ENCODE measurements at places on chromosomes 6 and 20.

DNA sequence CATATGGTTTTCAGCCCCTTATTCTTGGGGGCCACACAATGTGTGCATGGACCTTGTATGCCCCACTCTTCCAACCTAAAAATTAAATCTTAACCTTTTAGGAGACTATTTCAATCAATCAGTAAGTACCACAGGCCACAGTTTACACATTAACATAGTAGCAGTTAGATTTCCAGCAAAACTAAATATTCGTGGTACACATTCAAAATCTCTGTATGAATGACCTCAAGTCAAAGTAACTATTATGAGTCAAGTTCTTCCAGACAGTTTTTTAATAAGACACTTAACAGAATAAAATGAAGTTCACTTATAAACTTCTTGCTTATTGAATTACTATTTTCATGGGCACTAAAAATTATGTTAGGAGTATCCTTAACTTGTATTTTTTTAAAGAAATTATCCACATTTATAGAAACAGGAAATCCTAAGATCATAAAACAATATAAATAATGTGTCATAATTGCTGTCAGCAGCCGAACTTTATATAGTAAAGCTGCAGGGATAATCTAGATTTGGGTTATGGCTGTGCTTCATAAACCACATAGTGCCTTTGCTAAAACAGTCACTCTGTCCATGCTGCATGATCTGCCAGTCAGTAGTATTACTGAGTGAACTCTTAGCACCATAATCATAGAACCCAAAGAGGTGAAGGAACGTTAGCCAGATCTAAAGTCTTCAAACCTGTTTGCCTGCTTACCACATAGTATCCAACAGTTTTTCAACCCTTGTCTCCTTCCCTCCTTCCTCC is 21.7 kb downstream of the SEC63 start:
- no peak for DNase-seq

GRCh38 chr20:14729390-14729789 is 392.0 kb upstream of the FLRT3 start:
- no peak for DNase-seq

DNA sequence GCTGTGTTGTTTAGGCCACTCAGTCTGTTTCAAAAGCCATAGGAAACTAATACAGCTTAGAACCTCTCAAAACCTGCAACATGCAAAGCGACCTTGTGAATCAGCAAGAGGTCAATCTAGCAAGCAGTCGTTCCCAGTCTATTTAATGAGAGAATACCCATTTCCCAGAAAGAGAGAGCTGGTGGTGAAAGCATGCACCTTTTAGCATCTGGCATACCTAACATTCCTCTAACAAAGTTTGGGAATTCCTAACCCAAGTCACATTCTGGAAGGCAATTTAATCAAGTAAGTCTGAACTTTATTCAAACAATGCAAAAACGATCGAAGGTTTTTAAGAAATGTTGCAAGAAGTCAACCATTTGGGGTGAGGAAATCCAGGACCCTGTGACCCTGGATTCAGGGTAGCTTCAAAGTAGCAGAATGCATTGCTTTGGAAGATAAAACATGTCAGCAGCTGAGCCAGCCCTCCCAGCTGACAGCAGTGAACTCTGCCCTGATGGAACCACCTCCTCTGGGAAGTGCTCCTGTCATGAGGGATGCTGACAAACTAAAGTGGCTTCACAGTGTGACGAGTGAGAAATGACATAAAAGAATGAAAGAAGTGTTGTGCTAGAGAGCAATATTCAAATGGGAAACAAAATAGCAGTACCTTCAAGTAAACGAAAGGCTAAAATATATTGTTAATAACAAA is 104.8 kb downstream of the GMDS start:
- no peak for DNase-seq

GRCh38 chr6:94751641-94752329 is 825.5 kb upstream of the MANEA start:
- no peak for DNase-seq

DNA sequence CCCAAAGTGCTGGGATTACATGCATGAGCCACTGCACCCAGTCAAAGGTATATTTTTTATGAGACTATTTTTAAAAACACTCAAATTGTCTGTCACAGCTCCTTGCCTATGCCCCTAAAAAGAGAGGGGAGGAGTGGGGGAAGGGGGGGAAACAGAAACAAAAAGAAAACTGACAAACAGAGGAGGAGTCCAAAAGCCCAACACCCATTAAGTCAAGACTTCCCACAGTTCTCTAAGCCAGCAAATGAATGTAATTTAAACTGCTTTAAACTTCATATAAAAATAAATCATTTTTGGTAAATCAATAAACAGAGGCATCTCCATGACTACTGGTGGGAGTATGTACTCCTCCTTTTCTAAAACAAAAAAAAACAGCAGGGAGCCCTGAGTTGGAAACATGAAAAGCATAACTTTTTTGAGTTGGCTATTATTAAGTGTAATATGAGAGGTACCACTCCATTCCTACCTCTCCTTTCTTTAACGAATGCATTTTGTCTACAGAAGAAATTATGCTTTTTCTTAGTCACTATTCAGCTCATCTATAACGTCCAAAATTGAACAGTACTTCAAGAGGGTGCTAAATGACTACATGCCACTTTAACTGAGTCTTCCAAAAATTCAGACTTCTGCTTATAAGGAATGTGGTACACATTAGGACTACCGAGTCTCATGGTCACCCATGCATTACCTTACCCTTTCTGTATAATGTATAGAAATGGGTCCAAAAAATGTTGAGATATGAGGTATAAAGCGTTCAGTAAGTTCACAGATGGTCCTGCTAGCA is 119.0 kb upstream of the PRSS16 start:
- no peak for DNase-seq

DNA sequence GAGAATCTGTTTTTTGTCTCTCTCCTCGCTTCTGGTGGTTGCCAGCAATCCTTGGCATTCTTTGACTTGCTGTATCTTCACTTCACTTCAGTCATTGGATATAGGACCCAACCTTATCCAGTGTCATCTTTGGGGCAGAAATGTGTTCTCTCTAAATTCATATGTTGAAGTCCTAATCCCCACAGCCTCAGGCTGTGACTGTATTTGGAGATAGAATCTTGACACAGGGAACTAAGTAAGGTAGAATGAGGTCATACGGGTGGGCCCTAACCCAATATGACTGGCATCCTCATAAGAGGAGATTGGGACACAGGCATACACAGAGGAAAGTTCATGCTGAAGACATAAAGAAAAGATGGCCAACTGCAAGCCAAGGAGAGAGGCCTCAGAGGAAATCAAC is 51.9 kb upstream of the TPD52L1 start:
- no peak for DNase-seq

DNA sequence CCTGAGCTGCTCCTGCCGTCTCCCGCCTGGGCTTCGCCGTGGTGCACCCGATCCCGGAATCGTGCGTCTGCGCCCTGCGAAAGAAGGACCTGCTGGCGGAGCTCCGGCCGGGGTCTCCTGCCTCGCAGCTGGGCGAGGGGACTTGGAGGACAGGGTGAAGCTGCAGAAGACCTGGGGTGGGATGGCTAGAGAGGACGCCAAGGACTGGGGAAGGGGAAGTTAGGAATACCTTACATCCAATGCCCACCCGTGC is 150.2 kb downstream of the PRL start:
- peak; percentile 19 for DNase-seq

DNA sequence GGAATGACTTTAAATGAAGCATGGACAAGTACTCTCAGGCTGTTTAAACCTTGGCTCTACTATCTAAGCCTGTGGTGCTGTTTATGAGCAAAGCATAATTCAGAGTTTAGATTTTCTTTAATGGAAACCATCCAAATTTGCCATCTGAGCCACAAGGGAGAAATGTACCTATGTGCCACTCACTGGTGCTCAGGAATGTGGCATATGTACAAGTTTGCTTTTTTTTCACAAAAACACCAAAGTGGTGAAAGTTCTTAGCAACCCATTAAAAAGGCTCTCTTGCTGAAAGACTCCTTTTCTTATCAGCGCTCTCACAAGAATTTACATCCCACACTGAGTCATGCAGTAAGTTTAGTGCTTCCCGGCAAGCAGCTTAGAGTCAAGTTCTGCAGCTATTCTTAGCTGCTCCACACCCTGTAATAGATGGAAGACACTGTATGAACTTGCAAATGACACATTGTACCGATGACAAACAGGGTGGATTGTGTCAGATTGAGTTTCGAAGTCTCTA is 57.3 kb upstream of the MLIP start:
- DNase-seq, result peak; percentile 68

DNA sequence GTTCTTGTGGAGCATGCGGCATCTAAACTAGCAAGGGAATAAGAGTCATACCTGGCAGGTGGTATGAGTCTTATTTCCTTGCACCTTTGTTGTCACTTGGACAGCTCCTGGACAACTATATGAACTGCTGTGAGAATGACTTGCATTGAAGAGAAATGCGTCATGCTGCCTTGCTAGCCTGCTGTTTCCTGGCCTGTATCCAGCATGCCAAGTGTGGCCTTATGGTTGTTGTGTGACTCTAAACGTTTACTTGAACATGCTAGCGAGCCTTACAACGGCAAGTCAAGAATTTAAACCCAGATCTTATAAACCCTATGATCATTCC is 90.4 kb downstream of the CEP162 start:
- DNase-seq, result no peak

DNA sequence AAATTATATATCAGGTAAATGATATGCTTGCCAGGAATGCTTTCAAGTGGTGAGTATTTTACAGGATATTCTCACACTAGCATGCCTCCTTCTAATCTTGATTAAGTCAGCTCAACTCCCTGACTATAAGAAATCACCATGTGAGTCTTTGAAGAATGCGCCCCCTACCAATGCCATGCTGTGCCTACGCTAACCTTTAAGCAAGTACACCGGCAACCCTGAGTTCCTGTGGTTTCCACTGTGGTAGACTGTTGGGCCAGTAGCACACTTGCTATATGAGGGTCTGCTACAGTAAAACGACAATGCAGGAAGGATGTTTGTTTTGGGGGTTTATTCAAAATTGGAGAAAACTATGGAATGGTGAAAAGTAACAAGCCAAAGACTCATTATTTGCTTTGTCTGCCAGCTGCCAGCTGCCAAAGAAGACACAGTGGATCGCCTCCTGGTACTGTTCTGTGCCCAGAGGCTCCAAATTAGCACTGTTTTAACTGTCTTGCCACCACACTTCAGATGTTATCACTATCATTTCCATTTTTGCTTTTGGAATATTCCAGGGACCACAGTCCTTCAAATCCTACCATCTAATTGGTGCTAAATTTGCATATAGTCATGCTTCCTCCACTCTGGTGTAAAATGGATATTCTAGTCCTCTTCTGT is 333.5 kb downstream of the RNGTT start:
- peak; percentile 18 for DNase-seq

GRCh38 chr20:4056880-4057279 is 41.5 kb upstream of the RNF24 start:
- no peak for DNase-seq

GRCh38 chr6:90216072-90216977 is 80.3 kb downstream of the BACH2 start:
- no peak for DNase-seq
